CD4-positive, alpha-beta T cell treated with Interleukin-17A for 4 hours (primary cell): ENCODE measurements at places on chromosomes 4 and X.

- DNase-seq: no peak
Measured at GRCh38 chr4:151960449-151961230, 199.8 kb upstream of the GATB start.

GRCh38 chr4:112290341-112290740 is 4.6 kb upstream of the TIFA start:
- DNase-seq: no peak

GRCh38 chr4:10095296-10095991 is 21.2 kb downstream of the WDR1 start:
- DNase-seq: peak; percentile 50

DNA sequence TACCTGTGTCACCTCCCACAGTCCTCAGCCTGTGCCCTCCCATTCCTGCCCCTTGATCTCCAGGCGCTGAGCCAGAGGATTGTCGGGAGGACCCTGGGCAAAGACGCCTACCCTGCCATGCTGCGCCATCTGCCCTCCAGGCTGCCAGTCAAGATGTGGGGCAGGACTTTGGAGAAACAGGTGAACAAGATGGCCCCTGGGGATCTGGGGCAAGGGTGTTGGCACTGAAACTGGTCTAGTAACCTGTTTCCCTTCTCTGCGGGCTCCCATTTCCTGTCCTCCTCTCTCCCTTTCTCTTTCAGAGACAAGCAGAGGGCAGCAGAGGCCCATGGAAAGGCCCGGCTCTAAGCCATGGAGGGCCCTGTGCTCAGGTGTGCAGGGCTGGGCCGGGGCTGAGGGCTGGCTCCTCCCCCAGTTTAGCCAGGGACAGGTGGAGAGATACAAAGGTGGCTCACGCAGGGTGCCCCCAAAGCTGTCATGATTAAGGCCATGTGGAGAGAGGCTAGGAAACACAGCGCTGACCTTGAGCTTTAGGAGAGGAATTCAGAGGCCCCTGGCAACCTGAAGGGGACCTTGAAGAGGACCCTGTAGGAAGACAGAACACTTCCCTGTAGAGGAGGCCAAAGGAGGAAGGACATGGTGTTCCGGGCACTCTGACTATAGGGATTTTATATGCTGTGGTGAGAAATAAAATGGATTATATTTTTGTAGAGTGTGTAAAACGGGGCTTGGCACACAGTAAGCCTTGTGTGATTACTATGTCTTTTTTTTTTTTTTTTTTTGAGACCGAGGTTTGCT is at the start of gene GLOD5:
GLOD5 (plus strand) TSS at position 74 of the 798 bp plus-strand sequence; CDS start at position 118, 44 bp downstream.
- peak; percentile 5 for DNase-seq

- DNase-seq: no peak
Measured at GRCh38 chr4:183485411-183486160, 19.3 kb upstream of the ING2 start.

GRCh38 chr4:88144048-88144447 is 14.4 kb downstream of the ABCG2 start:
- DNase-seq: no peak
